ENCODE measurements at places on chromosomes 13 and 19. TPM values are rescaled to one million over a fixed set of nuclear protein-coding genes. Genes with fewer than 3 reads are reported as not detected.

Gene SLC39A3
- 44.0 TPM for polyA plus RNA-seq

Gene UBE2L5
- polyA plus RNA-seq = 0.20 TPM

Gene MCF2L
- 31.7 TPM for polyA plus RNA-seq

Gene ZNF419
- 8.0 TPM for polyA plus RNA-seq

Gene FBL
- polyA plus RNA-seq = 281 TPM

Gene TTC9B
- polyA plus RNA-seq = 0.13 TPM
